ENCODE measurements at places on chromosomes 6 and 20. TPM values are rescaled to one million over a fixed set of nuclear protein-coding genes. Genes with fewer than 3 reads are reported as not detected.

CAPN11 gene
- total RNA-seq = not detected

HLA-DQA1 gene
- 10.1 TPM for total RNA-seq

CITED2 gene
- 253 TPM for total RNA-seq

SCRT2 gene
- total RNA-seq = not detected

UNC5CL gene
- 0.87 TPM for total RNA-seq

ARMH2 gene
- total RNA-seq = not detected

LPA gene
- total RNA-seq = 0.27 TPM

SLC17A3 gene
- total RNA-seq = not detected

DNA sequence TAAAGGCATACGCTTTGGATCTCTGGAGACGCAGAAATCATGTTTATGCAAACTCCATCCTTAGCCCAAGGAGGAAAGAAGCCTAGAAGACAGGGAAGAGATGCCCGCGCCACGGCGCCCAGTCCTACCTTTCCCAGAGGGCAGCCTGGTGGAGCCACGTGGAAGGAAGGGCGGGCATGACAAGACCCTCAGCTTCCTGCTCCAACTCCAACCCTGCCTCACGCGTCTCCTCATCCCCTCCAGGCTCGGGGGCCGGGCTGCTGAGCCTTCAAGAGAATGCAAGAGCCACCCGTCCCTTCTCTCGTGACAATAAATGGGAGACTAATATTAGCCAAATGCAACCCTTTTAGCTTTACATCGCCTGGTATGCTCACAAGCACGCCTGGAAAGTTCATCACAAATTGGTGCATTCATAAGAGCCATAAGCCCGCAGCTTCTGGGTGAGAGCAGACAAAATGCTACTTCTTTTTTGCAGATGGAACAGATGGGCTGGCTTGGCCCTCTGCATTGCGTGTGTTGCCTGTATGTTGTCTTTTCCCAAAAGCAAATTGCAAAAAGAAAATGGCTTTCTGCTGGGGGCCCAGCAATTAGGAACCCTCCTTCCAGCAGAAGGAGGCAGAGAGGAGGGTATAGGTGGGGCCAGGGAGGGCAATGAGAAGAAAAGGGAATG lies 8.2 kb upstream of the NTSR1 start:
- no peaks in the 10 kb centered on the region for H3K4me1 ChIP-seq
- no peaks in the 10 kb centered on the region for H3K36me3 ChIP-seq

GRCh38 chr20:34703061-34703423 lies 1.1 kb upstream of the TP53INP2 start:
- no peaks in the 10 kb centered on the region for H3K27me3 ChIP-seq
- H3K4me3 ChIP-seq = no peak overlapping the region
- no peaks in the 10 kb centered on the region for H3K36me3 ChIP-seq

- H3K27ac ChIP-seq = no peak overlapping the region
- no peaks in the 10 kb centered on the region for H3K4me1 ChIP-seq
- peak; percentile 26 for DNase-seq
- H3K4me3 ChIP-seq = no peak overlapping the region
These were observed 22.7 kb upstream of the FRMD1 start for GRCh38 chr6:168101590-168102314.

DNA sequence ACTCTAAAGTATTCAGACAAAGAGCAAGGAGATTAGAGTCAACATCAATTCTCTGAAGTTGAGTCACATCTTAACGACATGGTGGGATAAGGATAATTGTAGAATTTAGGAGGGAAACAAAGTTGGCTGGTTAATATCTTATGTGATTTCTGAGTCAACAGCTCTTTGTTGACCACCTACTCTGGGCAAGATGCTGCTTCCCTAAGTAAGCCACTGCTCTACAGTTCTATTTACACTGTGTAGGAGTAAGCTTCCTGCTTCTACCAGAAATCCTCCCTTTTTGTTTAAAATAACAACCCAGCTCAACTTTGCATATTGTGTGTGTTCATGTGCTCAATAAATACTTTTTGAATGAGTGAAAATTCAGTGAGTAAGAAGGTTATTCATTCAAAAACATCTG lies 3.1 kb downstream of the HS3ST5 start:
- DNase-seq = no peak
- H3K4me3 ChIP-seq = no peak overlapping the region
- H3K36me3 ChIP-seq = no peaks in the 10 kb centered on the region
- H3K27ac ChIP-seq = no peak overlapping the region
- no peaks in the 10 kb centered on the region for H3K27me3 ChIP-seq

DNA sequence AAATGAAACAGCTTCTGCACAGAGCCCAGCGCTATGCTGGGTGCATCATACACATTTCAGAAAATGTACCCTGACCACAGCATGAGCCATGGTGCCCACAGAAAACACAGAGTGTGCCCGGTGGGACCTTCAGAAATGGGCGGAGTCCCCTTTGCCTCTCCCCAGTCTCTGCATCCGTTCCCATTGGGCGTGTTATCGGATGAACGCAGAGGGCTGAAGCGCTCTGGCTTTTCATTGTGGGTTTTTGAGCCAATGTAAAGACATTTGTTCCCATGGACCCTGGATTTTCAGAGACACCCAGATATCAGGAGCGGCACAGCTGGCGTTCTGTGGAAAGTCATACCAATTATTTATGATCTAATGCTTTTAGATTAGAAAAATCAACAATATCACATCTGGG lies 99.8 kb downstream of the DACT2 start:
- no peaks in the 10 kb centered on the region for H3K27me3 ChIP-seq
- no peaks in the 10 kb centered on the region for H3K36me3 ChIP-seq
- no peak overlapping the region for H3K27ac ChIP-seq
- DNase-seq = no peak

- DNase-seq = no peak
- H3K4me3 ChIP-seq = no peak overlapping the region
- no peaks in the 10 kb centered on the region for H3K27me3 ChIP-seq
- H3K27ac ChIP-seq = no peak overlapping the region
- H3K36me3 ChIP-seq = no peaks in the 10 kb centered on the region
- no peaks in the 10 kb centered on the region for H3K4me1 ChIP-seq
These were observed 556.8 kb upstream of the PTCHD4 start for GRCh38 chr6:48667797-48668196.

DNA sequence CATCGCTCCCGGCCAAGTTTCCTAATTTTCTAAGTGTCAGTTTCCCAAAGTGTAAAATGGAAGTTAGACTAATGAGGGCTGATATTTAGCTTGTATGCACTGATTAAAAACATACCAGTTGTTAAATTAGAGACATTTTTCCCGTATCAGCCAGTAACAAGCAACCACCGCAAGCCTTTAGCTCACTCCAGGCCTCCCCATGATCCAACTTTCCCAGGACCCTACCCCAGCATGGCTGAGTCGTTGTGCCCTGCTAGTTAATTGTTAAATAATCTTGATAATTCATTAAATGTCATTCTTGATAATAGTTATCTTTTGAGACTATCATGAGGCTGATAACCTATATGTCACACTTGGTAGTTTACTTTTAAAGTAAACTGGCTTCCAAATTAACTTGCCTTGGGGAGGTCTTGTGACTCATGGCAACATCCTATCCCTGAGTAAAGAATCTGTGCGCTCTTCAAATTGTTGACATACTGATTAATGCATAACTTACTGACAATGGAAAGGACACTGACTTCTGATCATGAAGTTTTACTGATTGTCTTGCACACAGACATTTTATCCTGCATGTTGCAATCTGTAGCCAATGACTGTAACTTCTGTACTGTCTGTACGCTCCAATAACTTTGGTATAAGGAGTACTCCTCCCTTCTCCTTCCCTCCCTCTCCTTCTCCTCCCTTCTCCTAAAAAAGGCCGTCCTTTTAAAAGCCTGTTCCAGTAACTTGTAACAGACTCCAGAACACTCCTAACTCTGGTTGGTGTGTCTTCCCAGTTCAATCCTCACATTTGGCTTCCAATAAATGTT lies 6.3 kb upstream of the GTF3C6 start:
- no peaks in the 10 kb centered on the region for H3K36me3 ChIP-seq
- H3K27me3 ChIP-seq = no peaks in the 10 kb centered on the region
- DNase-seq = no peak
- H3K27ac ChIP-seq = no peak overlapping the region

DNA sequence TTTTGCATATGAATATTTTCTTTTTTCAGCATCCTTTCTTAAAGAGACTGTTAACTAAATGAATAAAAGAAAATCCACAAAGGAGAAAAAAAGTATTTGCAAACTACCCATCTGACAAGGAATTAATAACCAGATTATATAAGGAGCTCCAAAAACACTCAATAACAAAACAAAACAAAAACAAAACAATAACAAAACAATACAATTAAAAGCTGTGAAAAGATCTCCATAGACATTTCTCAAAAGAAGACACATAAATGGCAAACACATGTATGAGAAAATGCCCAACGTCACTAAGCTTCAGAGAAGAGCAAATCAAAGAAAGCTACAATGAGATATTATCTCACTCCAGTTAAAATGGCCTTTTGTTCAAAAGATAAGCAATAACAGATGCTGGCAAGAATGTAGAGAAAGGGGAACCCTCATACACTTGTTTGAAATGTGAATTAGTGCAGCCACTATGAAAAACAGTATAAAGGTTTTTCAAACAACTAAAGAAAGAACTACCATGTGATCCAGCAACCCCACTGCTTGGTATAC lies 1310.0 kb upstream of the EYS start:
- H3K36me3 ChIP-seq = no peaks in the 10 kb centered on the region
- DNase-seq = no peak
- H3K27ac ChIP-seq = no peak overlapping the region
- no peaks in the 10 kb centered on the region for H3K4me1 ChIP-seq

- H3K36me3 ChIP-seq = no peaks in the 10 kb centered on the region
- H3K27ac ChIP-seq = no peak overlapping the region
- no peak for DNase-seq
- peaks cover 2% of the 10 kb centered on the region for H3K4me1 ChIP-seq
- H3K4me3 ChIP-seq = no peak overlapping the region
These were observed 44.8 kb downstream of the ATRN start for GRCh38 chr20:3515379-3516170.

- no peak overlapping the region for H3K27ac ChIP-seq
- no peaks in the 10 kb centered on the region for H3K27me3 ChIP-seq
- no peak for DNase-seq
- no peak overlapping the region for H3K4me3 ChIP-seq
- H3K4me1 ChIP-seq = no peaks in the 10 kb centered on the region
These were observed 16.1 kb upstream of the DOK5 start for GRCh38 chr20:54459279-54459678.

DNA sequence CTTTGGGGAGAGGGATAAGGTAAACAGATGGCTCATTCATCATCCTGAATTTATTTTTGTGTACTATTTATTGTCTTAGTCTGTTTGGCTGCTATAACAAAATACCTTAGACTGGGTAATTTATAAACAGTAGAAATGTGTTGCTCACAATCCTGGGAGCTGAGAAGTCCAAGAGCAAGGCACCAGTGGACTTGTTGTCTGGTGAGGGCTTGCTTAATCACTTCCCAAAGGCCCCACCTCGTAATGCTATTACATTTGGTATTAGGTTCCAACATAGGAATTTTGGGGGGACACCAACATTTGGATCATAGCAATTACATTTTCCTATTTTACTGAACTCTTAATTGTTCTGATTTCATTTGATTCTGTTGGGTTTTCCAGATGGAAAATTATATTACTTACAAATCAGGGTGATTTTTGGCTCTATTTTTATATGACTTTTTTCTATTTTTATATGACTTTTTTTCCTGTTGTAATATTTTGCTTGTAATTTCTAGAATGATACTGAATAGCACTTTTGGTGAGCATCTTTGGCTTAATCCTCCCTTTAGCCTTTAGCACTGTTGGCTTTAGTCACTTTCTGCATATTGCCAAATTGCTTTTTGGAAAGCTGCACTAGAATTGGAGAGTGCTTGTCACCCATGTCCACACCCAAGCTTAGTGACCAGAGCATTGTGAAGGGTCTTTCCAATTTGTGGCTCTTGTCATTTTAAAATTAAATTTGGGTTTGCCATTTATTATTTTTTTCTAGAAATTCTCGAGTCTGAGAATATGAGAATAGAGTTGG lies 43.7 kb upstream of the TULP4 start:
- peaks cover 1% of the 10 kb centered on the region for H3K4me1 ChIP-seq
- no peaks in the 10 kb centered on the region for H3K36me3 ChIP-seq

DNA sequence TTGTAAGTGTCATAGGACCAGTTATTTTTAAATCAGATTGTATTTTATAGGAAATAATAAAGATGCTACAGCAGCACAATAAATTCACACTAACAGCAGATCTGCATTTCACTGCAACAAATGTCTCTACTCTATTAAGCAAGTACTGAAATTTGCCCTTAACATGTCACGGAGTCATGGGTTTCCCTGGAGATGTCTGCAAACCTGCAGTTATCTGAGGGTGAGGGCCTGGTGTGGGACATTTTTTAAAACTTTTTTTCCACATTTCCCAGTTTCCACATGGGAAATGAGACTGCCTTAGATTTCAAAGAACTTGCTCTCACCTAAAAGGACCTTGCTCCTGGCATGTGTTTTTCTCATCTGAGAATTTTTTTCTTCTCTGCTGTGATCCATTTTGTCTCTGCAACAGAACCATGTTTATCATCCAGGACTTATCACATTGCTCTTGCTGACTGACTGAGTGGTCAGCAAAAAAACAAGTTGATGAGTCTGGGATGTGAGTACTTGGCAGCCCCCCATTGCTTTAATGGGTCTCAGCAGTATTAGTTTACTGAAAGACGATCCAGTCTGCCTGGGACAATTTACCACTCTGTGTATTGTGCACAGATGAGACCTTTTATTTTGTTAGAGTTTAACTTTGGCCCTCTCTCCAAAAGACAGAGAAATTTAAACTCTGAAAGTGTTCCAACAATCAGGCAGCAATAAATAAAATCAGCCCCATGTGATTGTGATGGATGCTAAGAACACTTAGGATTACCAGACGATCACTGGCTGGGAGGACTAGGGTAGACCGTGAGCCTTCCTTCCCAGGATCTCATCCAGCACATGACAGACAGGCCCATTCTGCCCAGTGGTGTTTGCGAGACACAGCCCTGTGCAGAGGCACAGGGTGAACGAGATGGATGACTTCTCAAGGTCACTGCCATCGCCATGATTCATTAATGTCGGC lies 268.8 kb downstream of the BTBD9 start:
- no peak overlapping the region for H3K27ac ChIP-seq
- no peaks in the 10 kb centered on the region for H3K27me3 ChIP-seq
- no peak overlapping the region for H3K4me3 ChIP-seq

GRCh38 chr6:33668914-33669313 lies 42.6 kb downstream of the UQCC2 start:
- H3K27me3 ChIP-seq = no peaks in the 10 kb centered on the region
- no peaks in the 10 kb centered on the region for H3K36me3 ChIP-seq
- no peaks in the 10 kb centered on the region for H3K4me1 ChIP-seq
- no peak overlapping the region for H3K4me3 ChIP-seq
- H3K27ac ChIP-seq = no peak overlapping the region
